ENCODE measurements at places on chromosomes 3 and 15.

DNA sequence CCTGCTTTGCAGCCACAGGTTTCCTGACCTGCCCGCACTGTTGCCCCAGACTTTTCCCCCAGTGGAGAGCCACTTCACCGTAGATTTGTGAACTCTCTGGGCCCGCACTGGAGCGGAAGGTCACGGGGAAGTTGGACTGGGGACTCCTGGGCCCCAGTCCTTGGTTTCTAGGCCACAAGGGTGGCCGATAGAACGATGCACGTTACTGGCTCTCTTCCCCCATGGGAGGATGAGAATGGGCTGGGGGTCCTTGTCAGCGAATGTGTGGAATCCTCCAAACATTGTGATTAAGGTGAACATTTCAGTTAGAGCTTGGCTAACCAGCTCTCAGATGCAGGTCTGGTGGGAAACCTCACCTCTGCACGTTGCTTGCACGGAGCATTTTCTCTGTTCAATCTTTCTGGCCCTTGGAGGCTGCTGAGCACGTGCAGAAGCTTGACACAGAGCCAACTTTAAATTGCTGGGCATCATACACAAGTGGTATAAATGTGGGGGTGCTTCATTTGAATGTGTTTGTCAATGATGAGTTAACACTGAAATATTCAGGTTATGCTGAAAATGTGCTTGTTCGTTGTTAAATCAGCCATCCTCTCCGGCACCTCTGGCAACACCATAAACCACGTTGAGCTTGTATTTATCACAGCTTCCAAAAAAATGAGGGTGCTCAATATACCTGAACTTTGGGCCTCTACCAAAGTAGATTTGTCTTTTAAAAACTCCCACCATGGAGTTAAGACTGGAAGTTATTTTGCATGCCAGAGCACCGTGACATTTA is 976 bp downstream of the DIS3L start:
- peak; percentile 34 for DNase-seq

DNA sequence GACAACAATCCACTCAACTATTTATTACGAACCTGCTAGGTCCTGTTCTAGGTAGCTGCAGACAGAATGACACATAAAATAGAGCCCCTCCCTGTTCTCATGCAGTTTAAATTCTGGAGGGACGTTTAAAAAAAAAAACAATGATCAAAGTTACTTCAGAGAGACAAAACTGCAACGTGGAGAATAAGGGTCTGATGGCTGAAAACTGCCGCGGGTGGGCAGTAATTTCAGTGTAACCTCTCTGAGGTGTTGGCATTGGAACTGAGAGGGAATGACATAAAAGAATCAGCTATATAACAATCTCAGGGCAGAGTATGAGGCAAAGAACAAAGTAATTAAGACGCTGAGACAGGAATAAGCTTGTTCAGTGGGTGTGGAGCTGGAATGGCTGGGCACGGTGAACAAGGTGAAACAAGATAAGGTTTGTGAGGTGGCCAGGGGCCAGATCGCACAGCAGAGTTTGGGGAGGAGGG is 19.5 kb downstream of the TBL1XR1 start:
- DNase-seq: no peak

- no peak for DNase-seq
These were observed 1.6 kb upstream of the SHOX2 start for GRCh38 chr3:158107605-158108444.

GRCh38 chr15:69253156-69253555 is 45.6 kb upstream of the PAQR5 start:
- no peak for DNase-seq

Measured in activated CD4-positive, alpha-beta T cell treated with anti-CD3 and anti-CD28 coated beads for 48 hours (primary cell).